Pons (tissue), 1 donor: ENCODE measurements at places on chromosomes 13 and 19.
A peak's percentile ranks its signal among the peaks of the same experiment; 100 is the strongest.

- no peak for DNase-seq
Observed at GRCh38 chr19:33507021-33507956, 14.3 kb downstream of the PEPD start.

GRCh38 chr19:20244356-20244755 lies 77.3 kb downstream of the ZNF486 start:
- DNase-seq, result no peak

GRCh38 chr13:98466634-98467236 lies 110.2 kb downstream of the STK24 start:
- no peak for DNase-seq

DNA sequence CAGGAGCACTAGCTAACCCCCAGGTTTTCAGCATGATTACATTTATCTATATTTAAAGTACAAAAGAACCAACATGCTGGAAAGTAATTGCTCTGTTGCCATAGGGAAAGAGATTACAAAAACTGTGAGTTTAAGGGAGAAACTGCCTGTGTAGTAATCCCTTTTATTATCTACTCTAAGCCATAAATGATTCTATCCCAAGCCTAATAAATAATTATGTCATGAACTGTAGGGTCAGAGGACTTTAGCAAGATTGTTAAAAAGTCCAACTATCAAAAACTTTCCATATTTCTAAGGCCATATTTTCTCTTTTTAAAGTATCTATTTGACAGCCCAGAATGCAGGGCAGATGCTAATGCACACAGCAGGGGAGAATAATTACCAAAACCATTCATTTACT lies 573.8 kb upstream of the MIR17HG start:
- DNase-seq, result no peak

DNA sequence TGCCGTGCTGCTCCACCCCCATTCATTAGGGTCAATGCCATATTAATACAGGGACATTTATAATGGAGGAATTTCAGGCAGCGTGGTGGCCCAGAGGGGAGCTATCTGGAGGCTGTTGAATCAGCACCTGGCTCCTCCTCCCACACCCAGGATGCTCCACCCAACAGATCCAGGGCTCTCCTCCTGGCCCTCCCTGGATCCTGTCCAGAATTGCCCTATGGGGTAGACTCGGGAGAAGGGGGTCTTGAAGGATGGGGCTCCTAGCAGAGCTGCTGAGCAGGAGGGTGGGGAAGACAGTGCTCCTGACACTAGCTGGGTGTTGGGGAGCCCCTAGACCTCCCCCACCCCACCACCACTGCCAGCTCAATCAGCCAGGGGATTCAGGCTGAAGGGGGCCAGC lies 5.2 kb upstream of the OR10H5 start:
- no peak for DNase-seq

- no peak for DNase-seq
Observed at GRCh38 chr13:77502104-77502720, 33.3 kb upstream of the SCEL start.

- no peak for DNase-seq
Observed at GRCh38 chr19:49475191-49475917, 1.3 kb downstream of the FLT3LG start.

GRCh38 chr19:40623403-40624251 lies 22.5 kb downstream of the LTBP4 start:
- no peak for DNase-seq

DNA sequence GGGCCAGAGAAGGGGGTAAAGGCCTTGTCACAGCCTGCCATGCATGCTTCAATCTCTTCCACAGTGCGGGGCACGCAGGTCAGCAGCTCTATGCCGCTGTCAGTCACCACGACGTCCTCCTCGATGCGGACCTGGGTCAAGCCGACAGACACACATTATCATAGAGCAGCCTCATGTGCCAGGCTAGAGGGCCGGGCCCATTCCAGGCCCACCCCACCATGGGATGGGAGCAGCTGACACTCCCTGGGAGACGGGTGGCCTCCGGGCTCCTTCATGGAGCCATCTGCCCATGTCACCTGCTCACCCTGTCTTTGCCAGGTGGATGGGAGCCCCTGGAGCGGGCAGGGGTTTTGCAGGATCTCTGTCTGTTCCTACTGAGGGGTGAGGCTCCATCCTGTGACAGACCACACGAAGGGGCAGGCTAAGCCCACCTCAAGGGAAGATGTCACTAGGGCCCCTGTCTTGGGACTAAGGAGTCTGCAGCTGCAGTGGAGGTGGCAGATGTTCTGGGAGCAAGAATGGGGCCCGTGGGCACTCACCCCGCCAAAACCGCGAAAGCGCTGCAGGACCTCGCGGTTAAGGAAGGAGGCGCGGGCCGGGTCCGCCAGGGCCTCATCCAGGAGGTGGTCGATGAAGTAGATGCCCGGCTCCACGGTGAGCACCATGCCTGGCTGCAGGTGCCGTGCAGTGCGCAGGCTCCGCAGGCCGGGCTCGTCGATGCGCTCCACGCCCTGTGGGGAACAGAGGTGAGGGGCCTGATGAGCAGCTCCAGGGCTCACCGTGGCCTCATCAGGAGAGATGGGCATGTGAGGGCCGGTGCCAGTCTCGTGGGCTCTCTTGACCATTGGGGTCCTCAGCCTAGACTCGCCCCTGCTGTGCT lies 14.1 kb downstream of the CEBPG start:
- DNase-seq, result no peak

DNA sequence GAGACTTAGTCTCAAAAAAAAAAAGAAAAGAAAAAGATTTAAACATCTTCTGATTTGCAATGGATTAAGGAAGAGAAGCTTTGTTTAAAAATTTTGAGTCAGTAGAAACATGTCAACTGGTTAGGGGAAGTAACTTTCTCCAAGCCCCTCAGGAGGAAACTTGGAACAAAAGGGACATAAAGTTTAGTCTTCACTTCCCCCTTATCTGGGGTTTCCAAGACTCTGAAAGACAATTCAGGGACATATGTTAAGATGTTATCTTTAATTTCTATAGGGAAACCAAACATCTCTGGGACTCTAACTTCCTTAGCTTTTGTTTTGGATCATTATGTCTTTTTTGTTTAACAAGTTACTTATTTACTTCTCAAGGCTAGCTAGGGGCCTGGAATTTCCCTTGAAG lies 20.1 kb upstream of the MRI1 start:
- no peak for DNase-seq

- DNase-seq, result no peak
Observed at GRCh38 chr13:32645854-32646253, 59.6 kb downstream of the PDS5B start.

- peak; percentile 80 for DNase-seq
Observed at GRCh38 chr19:13691569-13692435, 72.5 kb upstream of the MRI1 start.

DNA sequence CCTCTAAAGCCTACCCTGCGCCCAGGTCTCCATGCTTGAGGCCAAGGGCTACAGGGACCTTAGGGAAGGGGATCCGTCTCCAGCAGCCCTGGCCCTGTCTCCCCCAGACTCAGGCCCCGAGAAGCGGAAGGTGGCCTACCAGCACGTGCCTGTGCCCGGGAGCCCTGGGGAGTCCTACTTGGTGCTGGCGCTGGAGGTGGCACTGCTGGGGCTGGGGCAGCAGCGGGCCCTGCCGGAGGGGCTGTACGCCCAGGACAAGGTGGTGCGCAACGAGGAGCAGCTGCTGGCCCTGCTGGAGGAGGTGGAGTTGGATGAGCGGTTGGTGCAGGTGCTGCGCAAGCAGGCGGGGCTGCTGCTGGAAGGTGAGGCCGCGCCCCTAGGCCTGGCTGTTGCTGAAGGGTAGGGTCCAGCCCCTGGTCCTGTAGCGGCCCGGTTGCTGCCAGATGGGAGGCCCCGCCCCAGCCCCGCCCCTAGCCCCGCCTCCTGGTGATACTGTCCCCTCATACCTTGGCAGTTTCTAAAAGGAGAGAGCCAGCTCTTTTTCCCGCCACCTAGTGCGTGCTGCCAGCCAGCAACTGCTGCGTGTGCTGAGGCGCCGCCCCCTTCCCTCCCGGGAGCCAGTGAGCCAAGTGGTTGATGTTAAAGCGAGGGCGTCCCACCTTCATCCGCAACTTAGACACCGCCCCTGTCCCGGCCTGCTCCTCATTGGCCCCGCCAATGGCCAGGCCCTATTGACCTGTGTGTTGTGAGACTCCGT lies 22.6 kb downstream of the ZSWIM4 start:
- DNase-seq, result no peak

DNA sequence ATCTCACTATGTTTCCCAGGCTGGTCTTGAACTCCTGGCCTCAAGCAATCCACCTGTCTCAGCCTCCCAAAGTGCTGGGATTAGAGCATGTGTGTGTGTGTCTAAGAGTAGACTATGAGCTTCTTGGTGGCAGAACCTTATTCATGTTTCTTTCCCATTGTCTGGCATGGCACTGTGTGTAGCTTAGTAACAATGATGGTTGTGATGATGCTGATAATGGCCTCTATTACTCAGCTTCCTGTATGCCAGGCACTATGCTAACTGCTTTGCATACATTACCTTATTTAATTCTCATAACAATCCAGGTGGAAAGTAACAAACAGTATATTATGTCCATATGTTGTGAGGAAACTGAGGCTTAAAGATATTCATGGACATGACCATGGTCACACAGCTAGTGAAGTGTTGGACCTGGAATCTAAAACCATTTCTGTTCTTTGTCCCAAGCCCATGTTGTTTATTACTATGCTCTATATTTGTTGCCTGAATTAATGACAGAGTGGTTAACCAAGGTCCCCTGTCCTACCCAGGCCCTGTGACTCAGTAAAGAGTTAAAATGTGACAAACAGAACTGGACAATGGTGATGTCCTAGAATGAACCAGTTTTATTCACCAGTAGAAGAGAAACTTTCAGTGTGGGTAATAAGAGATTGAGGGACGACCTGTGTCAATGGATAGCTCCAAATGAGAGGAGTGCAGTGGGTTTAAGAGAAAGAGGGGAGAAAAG lies 109.6 kb downstream of the KLF5 start:
- no peak for DNase-seq

DNA sequence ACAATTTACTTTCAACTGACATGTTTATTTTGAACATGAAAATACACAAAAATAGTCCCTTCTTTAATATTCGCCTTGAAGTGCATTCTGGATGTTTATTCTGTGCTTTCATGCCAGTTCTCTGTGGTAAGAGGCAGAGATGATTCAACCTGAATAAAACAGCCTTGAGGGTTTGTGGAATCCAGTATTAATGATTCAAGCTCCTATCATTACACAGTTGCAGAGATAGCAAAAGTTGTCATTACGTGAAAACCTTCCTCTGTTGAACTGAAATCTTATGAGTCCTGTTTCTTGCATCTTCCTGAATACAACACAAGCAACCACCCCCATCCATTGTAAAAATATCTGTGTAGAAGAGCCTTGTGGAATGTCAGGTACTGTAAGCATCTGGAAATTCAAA lies 142.3 kb upstream of the HTR2A start:
- no peak for DNase-seq

DNA sequence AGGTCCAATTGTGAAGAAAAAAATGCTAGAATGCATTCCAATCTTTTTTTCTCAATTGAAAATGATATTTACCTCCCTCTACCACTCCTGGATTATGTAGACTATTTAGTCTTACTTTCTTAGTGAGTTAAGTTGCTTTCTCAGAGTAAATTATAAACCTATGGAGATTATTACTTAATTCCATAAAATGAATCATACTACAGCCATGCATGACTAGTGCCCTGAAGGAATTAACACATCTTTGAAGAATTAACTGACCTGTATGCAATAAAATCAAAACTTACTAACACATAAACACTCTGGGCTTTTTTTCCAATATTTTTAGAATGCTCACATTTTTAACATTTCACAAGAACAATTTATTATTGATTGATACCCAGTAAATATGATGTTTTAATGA lies 379.4 kb upstream of the DACH1 start:
- DNase-seq, result no peak
